Occipital lobe (tissue), 3 donors: ENCODE measurements at places on chromosomes 12 and 14. TPM values are rescaled to one million over a fixed set of nuclear protein-coding genes. Genes with fewer than 3 reads are reported as not detected.

The COX6A1 gene
- total RNA-seq = 367 TPM

The TMCC3 gene
- total RNA-seq = 8.7 TPM

The RERG gene
- total RNA-seq = 2.2 TPM

The RHEBL1 gene
- 0.78 TPM for total RNA-seq

The TAS2R14 gene
- total RNA-seq = 11.4 TPM

The SDSL gene
- 1.6 TPM for total RNA-seq

The TMEM179 gene
- 29.2 TPM for total RNA-seq

The PYGL gene
- total RNA-seq = 9.4 TPM

The KCNA1 gene
- total RNA-seq = 1.1 TPM

The HOXC5 gene
- total RNA-seq = not detected

The FOXA1 gene
- not detected for total RNA-seq

The SALL2 gene
- total RNA-seq = 11.2 TPM

The SDS gene
- total RNA-seq = 0.62 TPM

The ASIC1 gene
- 16.2 TPM for total RNA-seq

The NUAK1 gene
- total RNA-seq = 40.6 TPM

The CIT gene
- 13.3 TPM for total RNA-seq

The NANOG gene
- total RNA-seq = not detected

The OTX2 gene
- total RNA-seq = not detected

The TAC3 gene
- total RNA-seq = 1.6 TPM

The GDF3 gene
- not detected for total RNA-seq

The DIO3 gene
- not detected for total RNA-seq

The NTN4 gene
- total RNA-seq = 44.3 TPM

The KRT74 gene
- not detected for total RNA-seq

The LLPH gene
- total RNA-seq = 8.9 TPM

The PLEKHH1 gene
- 5.5 TPM for total RNA-seq

The CFAP54 gene
- total RNA-seq = 5.9 TPM

The TIMELESS gene
- 10.9 TPM for total RNA-seq

The NPFF gene
- not detected for total RNA-seq

The LUM gene
- total RNA-seq = 20.1 TPM
